CD4-positive, alpha-beta T cell treated with Interleukin-17A for 4 hours (primary cell): ENCODE measurements at places on chromosomes 5 and 9.

DNA sequence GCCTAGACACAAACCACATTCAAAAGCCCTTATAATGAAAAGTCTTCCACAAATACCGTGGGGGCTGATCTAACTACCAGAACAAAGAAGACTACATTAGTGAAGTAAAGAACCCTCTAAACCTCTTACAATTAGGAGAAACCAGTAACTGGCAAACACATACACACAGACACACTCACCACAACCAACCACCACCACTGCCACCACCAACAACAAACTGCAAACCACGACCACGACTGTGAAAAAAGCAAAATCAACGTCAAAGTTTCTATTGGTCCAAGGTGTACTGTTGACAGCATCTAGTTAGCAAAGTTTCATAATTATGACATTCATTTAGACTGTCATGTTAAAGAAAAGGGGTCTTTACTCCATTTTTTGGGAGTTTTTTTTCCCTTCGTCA, 2.7 kb downstream of the CDO1 start:
- no peak for DNase-seq

- no peak for DNase-seq
Measured at GRCh38 chr5:159752622-159753275, 163.5 kb upstream of the ADRA1B start.

DNA sequence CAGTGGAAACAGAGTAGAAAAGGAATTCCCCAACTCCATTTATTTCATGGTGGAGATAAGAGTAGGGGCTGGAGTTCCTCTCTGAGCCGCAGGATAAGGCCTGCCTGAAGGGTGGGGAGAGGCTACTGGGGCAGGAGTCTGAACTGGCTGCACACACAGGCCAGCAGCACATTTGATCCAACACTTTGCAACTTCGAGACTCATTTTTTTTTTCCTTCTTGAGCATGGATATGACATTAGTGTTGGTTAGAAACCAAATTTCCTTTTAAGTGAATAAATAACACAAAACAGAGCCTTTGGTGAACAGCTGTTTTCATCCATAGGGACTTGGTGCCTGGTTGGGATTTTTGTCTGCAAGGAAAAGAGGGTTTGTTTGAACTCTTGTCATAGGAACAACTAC, 76.6 kb downstream of the RALGPS1 start:
- DNase-seq, result no peak

- DNase-seq, result no peak
Measured at GRCh38 chr5:72145348-72145747, 38.1 kb downstream of the MAP1B start.

- DNase-seq, result peak; percentile 26
Measured at GRCh38 chr5:133298447-133298846, 246.6 kb downstream of the HSPA4 start.

DNA sequence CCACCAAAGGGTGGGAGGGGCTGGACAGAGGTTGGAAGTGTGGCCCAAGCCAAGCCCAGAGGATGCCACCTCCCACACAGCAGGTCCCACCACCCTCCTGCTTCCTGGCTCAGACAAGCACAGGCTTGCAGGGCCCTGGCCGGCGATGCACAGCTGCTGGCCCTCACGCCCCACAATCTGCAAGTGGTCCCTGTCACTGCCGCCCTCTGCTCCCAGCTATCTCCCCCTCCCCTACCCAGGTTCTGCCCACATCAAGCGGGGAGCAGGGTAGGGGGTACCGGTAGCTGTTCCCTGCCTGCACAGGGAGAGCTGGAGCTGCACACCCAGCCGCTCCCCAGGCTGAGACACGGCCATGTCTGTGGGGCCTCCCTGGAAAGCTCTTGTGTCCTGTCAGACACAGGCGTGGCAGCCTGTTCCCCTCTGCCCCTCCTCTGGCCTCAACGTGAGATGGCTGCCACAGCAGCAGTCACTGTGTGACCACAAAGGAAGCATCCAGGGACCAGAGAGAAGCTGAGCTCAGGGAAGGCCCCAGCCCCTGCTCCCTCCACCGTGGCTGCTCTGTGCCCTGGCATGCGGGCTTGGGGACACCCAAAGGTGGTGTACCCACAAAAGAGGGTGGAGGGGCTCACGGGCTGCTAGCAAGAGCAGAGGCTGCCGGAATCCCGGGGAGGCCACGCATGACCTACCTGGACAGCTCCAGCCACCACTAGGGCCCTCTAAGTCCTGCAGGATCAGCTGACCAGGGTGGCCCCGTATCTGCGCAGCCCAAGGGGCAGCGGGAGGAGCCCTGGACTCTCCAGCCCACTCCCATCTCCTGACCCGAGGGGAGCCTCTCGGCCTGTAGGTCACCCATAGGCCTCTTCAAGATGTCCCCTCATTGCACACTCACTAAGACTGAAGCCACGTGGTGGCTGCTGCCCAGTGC, 10.9 kb upstream of the ZDHHC11 start:
- no peak for DNase-seq
